Left ventricle myocardium inferior (tissue), 1 donor: ENCODE measurements at places on chromosomes 4 and X. TPM values are rescaled to one million over a fixed set of nuclear protein-coding genes. Genes with fewer than 3 reads are reported as not detected.

DNA sequence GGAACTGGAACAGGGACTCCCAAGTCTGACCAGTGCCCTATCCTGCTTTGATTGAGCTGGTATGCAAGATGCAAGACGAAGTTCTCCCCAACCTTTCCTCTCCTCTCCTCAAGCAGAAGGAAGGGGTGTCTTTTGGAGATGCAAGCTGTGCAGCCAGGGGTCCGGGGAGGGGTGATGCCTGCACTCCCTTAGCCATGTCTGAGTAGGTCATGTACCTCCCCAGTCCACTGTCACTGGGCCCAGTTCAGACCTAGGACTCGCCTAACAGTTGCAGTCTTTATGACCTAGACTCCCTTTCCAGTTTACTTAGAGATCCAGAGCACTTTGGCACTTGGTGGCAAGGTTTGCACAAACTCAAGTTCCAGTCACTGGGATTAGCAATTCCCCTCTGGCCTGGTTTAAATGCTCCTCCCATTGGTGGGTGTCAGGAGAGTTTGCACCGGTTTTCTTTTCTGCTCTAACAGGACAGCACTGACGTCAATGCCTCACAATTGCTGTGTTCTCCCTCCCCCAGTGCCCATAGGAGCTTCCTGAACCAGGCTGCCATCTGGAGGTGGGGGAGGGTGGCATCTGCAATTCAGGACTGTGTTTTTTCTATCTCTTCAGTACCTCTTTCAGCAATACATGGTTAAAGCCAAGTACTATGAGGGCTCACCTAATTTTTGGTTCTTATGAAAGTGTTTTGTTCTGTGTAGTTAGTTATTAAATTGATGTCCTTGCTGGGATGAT is 782.2 kb downstream of the ARAP2 start:
- H3K4me1 ChIP-seq = no peaks in the 10 kb centered on the region
- no peak for DNase-seq
- no peaks in the 10 kb centered on the region for H3K36me3 ChIP-seq

DNA sequence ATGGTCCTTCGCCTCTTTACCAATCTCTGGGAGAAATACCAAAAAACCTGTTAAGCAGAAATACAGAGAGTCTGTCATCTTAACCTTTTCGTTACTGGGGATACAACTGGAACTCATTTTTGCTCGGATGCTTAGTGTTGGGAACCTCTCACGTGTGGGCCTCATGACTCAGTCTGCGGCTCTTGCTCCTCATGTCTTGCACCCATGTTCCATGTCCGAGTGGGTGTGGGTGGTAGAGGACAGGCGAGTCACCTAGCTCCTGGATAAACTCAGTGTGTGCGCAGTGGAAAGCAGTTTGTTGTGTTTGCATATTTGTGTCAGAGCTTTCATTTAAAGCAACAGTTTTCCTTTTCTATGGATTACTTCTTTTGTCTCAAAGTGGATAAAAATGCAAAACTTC is 70.6 kb downstream of the TNIP2 start:
- peaks cover 7% of the 10 kb centered on the region for H3K4me1 ChIP-seq
- peaks cover 56% of the 10 kb centered on the region for H3K36me3 ChIP-seq
- H3K27me3 ChIP-seq = no peaks in the 10 kb centered on the region
- H3K27ac ChIP-seq = no peak overlapping the region
- DNase-seq = no peak

DNA sequence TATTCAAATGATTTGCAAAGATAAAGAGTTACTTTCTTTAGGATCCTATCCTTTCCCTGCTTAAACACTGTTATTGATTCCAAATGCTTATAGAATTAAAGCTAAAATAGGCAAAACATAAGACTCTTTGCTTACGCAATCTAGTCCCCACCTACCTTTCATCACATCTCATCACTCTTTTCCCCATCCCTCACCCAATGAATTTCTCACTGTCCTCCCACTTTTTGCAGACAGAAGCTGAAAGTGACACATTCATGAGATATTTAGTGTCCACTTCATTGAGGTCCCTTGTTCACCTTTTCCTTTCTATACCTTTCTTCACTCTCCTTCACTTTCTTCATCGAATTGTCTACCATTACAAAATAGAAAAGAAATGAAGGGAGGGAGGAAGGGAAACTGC is 424 bp downstream of the SATL1 start:
- H3K27me3 ChIP-seq = no peaks in the 10 kb centered on the region
- no peak overlapping the region for H3K27ac ChIP-seq
- H3K4me1 ChIP-seq = no peaks in the 10 kb centered on the region
- peak overlapping the region; percentile 67 for H3K4me3 ChIP-seq

DNA sequence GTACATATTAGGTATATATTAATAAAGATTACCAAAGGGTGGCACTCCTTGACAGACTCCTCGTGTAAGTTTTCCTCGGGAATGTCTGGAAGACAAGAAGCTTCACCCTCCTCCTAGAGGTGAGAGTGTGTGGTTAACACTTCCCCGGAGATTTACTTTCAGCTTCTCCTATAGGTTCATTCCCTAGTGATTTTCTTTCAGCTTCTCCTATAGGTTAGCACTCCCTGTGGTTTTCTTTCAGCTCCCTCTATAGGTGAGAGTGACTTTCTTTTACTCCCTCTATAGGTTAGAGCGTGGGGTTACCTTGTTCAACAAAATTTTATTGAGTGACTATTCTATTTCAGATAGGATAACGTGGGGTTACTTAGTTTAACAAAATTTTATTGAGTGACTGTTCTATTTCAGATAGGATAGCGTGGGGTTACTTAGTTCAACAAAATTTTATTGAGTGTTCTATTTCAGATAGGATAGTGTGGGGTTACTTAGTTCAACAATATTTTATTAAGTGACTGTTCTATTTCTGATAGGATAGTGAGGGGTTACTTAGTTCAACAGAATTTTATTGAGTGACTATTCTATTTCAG is 106.0 kb upstream of the PLAC1 start:
- H3K36me3 ChIP-seq = no peaks in the 10 kb centered on the region
- no peak overlapping the region for H3K4me3 ChIP-seq
- no peak overlapping the region for H3K27ac ChIP-seq
- H3K27me3 ChIP-seq = no peaks in the 10 kb centered on the region

DNA sequence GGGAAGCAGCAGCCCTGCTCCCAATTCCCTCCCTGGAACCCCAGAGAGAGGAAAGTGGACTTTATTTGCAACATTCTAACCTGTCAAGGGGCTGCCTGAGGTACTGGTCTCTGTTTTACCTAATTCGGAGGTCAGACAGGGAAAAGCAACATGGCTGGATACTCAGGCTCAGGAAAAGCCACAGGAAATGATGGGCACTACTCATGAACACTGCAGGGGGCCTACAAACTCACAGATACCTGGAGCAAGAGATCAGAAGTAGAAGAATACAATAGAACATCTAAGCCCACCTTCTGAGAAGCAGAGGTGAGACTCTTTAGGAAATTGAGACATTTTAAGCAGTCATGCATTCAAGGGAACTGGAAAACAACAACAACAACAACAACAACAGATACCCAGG is 15.4 kb upstream of the CSTF2 start:
- no peak for DNase-seq
- H3K4me3 ChIP-seq = no peak overlapping the region
- H3K27ac ChIP-seq = no peak overlapping the region
- H3K27me3 ChIP-seq = no peaks in the 10 kb centered on the region

DNA sequence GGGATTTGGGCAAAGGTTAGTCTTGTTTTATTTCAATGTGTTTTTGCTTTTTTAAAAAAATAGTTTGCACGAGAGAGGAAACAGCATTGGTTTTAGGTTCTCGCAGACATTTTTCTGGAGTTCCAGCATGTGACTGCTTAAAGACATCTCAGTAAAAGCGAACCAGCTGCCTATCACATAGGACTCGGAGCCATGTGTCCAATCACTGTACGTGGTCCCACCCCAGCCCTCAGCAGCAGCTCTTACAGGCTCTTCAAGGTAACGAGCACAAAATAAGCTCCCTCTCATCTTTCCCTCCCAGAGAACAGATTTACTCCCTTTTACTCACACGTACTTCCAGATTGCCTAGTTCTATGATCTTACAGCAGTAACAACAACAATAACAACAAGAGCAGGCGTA is 68.7 kb downstream of the MCF2 start:
- no peak overlapping the region for H3K4me3 ChIP-seq
- no peaks in the 10 kb centered on the region for H3K4me1 ChIP-seq
- DNase-seq = no peak
- H3K27me3 ChIP-seq = no peaks in the 10 kb centered on the region
- no peak overlapping the region for H3K27ac ChIP-seq

DNA sequence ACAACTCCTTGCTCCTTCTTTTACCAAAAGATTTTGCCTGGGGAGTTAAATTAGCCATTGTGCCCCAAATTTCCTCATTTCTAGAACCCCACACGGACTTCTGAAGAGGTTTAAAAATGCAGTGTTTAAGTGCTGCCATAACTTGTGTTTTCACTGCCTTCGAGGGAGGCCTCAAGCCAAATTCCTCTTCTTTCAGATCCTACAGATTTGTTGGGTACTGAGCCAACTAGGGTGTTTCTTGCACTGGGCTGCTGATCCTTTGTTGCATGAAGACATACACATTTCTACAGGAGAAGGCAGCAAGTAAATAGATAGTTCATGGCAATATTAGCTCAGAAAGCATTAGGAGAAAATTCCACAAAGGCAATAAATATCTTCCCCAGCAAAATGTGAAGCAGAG is 43.8 kb downstream of the GLRA2 start:
- no peaks in the 10 kb centered on the region for H3K27me3 ChIP-seq
- no peak overlapping the region for H3K4me3 ChIP-seq
- H3K27ac ChIP-seq = no peak overlapping the region
- no peaks in the 10 kb centered on the region for H3K4me1 ChIP-seq
- no peak for DNase-seq

- no peak overlapping the region for H3K4me3 ChIP-seq
- no peaks in the 10 kb centered on the region for H3K4me1 ChIP-seq
- no peaks in the 10 kb centered on the region for H3K27me3 ChIP-seq
- H3K36me3 ChIP-seq = no peaks in the 10 kb centered on the region
- DNase-seq = no peak
Measured at GRCh38 chrX:126799059-126799458, 20.5 kb upstream of the PRR32 start.

DNA sequence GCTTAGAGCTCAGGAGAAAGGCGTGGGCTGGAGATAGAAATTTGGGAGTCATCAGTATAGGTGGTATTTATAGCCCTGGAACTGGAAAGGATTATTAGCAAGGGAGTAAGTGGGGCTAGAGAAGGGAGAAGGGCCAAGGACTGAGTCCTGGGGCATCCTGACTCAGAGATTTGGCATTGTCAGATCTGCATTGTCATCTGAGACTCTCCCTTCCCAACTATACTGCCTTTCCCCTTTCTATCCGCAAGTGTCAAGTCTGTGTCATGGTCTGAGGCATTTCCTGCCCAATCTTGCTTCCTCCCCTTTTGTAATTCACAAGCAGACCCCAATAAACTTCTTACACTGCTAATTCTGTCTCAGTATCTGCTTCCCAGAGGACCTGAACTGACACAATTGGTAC is 24.4 kb upstream of the SLC25A43 start:
- H3K27me3 ChIP-seq = no peaks in the 10 kb centered on the region
- no peaks in the 10 kb centered on the region for H3K4me1 ChIP-seq
- no peaks in the 10 kb centered on the region for H3K36me3 ChIP-seq
- H3K4me3 ChIP-seq = no peak overlapping the region

DNA sequence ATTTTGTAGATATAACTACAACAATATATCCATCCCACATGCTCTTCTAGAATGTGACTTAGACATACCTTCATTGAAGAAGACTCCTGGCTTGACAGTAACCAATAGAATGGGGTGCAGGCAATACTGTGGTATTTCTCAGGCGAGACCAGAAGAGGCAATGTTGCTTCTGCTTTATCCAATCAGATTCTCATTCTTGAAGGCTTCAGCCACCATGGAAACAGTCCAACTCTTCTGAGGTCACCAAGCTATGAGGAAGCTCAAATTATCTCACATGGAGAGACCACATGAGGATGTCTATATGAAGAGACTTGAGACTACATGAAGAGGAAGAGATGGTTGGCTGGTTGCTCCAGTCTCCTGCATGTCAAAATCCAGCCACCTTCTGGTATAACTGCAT is 469.9 kb downstream of the PCDH10 start:
- H3K36me3 ChIP-seq = no peaks in the 10 kb centered on the region
- H3K4me1 ChIP-seq = peaks cover 7% of the 10 kb centered on the region
- H3K27ac ChIP-seq = no peak overlapping the region

DNA sequence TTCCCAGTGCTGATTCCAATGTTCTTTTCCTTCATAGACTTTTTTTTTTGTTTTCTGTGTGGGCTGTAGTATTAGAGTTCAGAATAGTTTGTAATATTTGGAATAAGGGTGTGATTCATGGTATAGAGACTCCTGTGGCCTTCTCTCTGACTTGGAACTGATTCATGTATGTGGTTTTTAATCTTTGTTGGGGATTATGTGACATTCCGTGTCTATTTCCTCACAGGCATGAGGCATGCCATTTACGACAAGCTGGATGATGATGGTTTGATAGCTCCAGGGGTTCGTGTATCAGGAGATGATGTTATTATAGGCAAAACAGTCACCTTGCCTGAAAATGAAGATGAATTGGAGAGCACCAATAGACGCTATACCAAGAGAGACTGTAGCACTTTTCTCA is 44.4 kb downstream of the POLR2B start:
- no peaks in the 10 kb centered on the region for H3K27me3 ChIP-seq
- peaks cover 34% of the 10 kb centered on the region for H3K4me1 ChIP-seq
- H3K4me3 ChIP-seq = no peak overlapping the region
- peaks cover 82% of the 10 kb centered on the region for H3K36me3 ChIP-seq
- no peak for DNase-seq
- no peak overlapping the region for H3K27ac ChIP-seq

Gene ALB
- total RNA-seq = not detected

Gene TMEM150C
- 13.6 TPM for total RNA-seq

Gene DAPP1
- total RNA-seq = 0.74 TPM

Gene PSAPL1
- total RNA-seq = not detected

Gene ARSJ
- total RNA-seq = 1.2 TPM

Gene SMPX
- total RNA-seq = 726 TPM
